MCF 10A (cell line): ENCODE measurements at places on chromosomes 5 and 9. TPM values are rescaled to one million over a fixed set of nuclear protein-coding genes. Genes with fewer than 3 reads are reported as not detected.

- no peak for DNase-seq
Measured at GRCh38 chr5:1103505-1104326, 8.1 kb downstream of the SLC12A7 start.

DNA sequence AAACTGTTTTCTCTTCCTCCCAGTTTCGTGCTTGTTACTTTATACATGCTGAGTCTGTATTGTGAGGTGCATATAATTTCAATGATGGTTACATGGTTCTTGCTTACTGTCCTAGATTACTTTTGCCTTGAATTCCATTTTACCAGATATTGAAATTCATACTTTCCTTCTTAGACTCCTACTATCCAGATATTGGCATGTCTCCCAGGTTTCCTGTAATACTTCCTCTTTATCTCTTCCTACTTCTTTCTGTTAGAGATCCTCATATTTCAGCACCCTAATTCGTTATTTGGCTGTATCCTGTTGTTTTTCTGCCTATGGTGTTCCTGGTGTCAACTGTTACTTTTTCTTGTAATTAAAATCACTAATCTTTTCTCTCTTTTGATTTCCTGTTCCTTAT is 522.1 kb downstream of the CCDC171 start:
- DNase-seq: peak; percentile 18

GRCh38 chr5:21159510-21160059 is 1171.6 kb upstream of the CDH18 start:
- DNase-seq: peak; percentile 59

- DNase-seq: no peak
Measured at GRCh38 chr5:97499605-97500004, 316.6 kb upstream of the RIOK2 start.

The AGXT2 gene
- total RNA-seq: not detected in 2 replicates

The IL13 gene
- total RNA-seq: not detected in 2 replicates

The CD14 gene
- total RNA-seq: 0.79 and 2.2 TPM in 2 replicates
